NCI-H1930 (cell line): ENCODE measurements at places on chromosomes 4 and X.

- no peak for DNase-seq
These were observed 10.6 kb downstream of the CDKL5 start for GRCh38 chrX:18436017-18436416.

GRCh38 chrX:11352296-11352741 is 59.1 kb downstream of the AMELX start:
- no peak for DNase-seq

GRCh38 chrX:32170481-32170880 is 1040.9 kb downstream of the DMD start:
- DNase-seq = no peak

DNA sequence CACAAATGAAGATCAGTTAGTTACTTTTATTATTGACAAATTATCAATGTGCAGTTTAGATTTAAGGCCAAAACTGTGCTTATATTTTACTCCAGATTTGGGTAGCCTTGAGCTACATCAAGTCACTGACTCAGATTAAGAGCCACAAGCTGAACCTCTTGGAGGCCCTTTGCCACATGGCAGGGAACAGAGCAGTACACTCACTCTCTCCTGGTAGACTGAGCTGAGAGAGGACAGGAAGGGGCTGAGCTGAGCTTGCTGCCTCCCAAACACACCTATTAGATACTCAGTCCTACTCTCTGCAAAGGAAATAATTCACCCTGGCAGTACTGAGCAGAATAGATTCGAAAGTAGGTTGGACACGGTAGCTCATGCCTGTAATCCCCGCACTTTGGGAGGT is 7.8 kb downstream of the STAP1 start:
- no peak for DNase-seq

- no peak for DNase-seq
These were observed 99.1 kb downstream of the ARHGAP10 start for GRCh38 chr4:147830987-147831386.

- DNase-seq = no peak
These were observed 253.9 kb downstream of the ANK2 start for GRCh38 chr4:113303315-113303714.

- no peak for DNase-seq
These were observed 132.0 kb upstream of the RAI2 start for GRCh38 chrX:17993062-17993461.

DNA sequence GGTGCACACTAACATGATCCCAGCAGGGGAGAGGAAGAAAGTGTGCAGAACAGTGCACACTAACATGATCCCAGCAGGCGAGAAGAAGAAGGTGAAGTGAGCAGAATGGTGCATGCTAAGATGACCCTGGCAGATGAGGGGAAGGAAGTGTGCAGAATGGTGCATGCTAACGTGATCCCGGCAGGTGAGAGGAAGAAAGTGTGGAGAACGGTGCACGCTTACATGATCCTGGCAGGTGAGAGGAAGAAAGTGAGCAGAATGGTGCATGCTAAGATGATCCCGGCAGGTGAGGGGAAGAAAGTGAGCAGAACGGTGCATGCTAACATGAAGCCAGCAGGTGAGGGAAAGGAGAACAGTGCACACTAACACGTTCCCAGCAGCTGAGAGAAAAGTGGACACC is 83.7 kb downstream of the ACOX3 start:
- no peak for DNase-seq

DNA sequence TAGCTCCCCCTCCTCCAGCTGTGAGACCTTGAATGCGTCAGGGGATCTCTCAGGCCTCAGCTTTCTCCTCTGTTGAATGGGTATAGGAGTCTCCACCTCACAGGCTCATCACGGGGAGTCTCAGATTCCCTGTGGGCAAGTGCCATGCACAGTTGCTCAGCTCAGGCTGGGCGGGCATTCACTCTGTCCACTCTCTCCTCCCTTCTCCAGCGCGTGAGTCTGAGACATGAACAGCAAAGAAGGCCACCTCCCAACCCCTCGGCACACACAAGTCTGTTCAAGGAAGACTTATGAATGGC is 60.0 kb downstream of the HTRA3 start:
- DNase-seq = no peak

GRCh38 chrX:74421036-74421739 is at the start of gene SLC16A2:
TSS of gene SLC16A2 (plus strand) at chrX:74421493. CDS start at chrX:74421638, 145 bp downstream.
- no peak for DNase-seq

DNA sequence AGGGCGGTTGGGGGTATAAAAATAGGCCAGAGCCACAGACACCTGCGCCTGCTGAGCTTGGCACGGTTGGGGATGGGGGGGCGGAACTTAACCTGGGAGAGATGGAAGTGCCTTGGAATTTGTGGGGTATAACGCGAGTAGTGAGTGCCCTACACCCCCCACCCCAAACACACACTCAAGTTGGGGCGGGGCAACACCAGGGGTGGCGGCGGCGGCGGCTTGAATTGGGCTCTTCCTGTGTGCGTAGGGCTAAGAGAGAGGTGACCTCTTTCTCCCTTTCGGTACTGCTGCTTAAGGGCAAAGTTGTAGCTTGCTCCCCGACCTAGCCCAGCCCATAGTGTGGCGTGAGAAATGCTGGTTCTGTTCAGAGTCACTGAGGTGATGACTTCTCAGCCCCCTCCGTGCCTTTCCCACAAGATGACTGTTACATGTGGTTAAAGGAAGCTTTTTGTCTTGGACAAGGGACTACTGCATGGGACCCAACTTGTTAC is 839 bp downstream of the STK26 start:
- DNase-seq = peak; percentile 6

GRCh38 chr4:38160487-38161207 is 200.4 kb downstream of the PTTG2 start:
- DNase-seq = no peak

GRCh38 chr4:87041141-87041540 is 106.3 kb downstream of the AFF1 start:
- DNase-seq = no peak

DNA sequence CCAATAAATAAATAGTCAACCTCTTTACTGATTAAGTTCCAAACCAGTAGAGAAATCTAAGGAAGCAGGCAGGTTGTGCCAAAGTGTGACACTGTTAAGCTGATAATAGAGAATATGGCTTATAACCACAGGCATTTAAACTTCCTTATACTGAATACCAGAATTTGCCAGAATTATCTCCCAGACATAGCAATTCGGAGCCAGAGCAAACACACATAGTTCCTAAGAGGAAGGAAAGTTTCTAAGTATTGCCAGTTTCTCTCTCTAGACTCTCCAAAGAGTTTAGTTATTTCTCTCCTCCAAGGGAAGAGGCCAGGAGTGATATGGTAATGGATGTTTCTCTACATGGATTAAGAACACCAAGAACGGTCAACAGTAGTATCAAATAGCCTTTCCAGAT is 191.7 kb upstream of the CPEB2 start:
- DNase-seq = no peak

DNA sequence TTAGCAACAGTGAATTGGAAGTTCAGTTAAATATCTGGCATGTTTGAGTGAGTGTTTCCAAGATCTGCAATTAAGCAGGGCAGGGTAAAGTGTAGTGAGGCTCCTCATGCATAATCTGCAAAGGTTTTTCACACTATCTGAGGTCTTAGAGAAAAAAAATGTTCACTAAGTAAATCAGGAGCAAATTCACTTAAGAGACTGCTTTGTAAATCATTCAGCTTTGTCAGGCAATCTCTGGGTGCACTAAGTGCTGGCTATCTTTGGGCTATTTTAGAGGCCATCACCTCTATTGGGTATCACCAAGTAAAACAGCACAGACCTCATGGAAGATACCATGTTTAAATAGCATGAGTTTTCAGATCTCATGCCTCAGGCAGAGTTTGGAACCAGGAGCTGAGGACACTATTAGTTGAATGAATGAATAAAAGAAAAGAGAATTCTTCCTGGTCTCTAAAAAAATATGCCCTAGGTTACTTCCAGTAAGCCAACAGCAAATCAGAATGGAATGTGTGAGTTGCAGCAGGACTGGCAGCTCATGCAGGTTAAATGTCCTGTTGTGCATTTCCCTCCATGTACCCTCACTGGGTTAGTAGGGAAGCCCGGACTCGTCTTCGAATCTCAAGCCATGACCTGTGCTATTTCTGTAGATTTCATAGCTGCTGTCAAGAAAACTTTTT is 195.3 kb downstream of the KCNIP4 start:
- DNase-seq = no peak

- no peak for DNase-seq
These were observed 838 bp upstream of the ABCG2 start for GRCh38 chr4:88159229-88159725.

GRCh38 chr4:123956204-123956603 is 559.6 kb downstream of the SPRY1 start:
- no peak for DNase-seq

DNA sequence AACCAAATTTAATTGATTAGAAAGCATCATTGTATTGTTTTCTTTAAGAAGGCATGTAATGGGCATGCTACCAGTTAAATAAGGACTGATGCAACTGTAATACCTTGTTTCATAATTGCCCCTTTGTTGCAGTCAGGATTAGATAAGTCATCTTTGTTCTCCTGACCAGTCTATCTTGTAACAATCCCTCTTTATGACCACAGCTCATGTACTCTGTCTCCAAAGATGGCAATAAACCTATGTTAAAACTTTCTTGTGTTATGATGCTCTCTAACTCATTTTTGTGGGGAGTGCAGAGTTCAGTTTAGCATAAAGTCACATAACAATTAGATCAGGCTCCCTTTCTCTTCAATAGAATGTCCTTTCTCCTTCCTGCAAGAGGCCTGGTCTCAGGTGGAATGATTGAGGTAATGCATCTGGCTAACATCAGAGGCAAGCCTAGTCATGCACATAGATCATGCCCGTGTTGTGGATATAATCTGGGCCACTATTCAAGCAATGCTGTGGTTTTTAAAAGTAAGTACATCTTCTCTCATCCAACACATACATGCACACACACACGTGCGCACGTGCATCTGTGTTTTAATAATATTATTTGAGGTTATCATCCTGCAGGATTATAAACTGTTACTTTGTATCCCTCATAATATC is 45.6 kb downstream of the TMEM154 start:
- DNase-seq = no peak

DNA sequence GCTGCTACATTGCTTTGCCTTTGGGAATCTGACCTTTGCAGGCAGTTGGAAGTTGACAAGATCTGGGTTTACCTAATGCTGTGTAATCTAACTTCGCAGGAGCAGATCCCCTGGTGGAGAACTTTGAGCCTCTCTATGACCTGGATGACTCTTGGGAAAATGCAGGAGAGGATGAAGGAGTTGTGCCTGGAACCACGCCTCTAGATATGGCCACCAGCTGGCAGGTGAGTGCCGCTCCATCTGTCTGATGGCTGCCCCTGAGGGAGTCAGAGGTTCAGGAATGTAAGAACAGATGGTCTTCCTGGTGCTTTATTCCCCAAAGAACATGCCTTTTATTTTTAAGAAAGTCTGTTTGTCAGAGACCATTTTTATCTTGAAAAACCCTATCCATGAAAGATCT is 109.3 kb downstream of the NFKB1 start:
- DNase-seq = no peak

GRCh38 chr4:156765277-156765676 is 206.3 kb downstream of the PDGFC start:
- no peak for DNase-seq

DNA sequence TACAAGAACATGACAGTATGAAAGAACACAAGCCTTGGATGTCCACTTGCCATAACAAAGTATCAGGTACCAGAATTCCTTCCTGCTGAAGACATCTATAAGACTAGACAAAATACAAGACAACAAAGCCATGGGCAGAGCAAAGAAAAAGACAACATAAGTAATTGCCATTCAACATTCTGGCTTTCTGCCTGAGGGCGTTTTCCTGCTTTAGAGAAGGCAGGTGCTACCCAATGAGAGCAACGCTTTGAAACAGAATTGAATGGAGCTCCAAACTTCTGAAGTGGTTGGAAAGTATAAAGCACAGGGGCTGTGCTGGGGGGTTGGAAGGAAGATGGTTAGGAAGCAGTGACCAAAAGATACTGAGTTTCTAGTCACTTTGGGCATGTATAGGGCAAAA is 30.1 kb downstream of the PDE5A start:
- DNase-seq = no peak

GRCh38 chrX:68830419-68831404 is 1.9 kb downstream of the EFNB1 start:
- DNase-seq = no peak

DNA sequence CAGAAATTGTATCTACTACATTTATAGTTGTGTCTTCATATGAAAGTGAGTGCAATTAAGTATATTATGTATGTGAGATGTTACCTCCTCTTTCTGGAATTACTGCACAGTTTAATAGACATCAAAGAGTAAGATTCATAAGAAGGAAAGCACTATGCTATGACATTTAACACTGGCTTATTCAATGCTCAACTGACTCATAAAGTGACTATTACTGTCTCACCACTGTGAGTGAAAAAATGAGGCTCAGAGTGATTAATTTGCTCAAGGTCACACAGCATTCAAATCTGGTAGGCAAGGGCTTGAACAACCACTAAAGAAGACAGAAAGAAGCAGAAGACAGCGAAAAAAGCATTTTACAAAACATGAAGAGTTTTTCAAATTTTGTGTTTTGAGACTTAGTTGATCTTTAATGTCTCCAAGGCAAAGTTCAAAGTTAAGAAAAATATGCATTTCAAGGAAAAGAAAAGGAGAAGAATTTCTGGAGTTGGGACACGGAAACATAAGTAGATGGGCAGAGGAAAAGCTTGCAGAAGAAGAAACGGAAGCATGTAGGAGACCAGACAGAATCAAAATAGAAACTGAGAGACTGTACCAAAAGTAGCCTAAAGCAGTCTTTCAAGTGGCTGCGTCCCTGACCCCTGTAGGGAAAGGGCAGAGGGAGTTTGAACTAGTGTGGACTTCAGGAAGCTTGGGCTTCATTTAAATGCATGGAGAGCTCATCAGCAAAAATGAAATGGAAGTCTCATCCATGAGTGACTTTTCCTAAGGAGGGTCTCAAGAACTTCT is 66.3 kb downstream of the KCNIP4 start:
- no peak for DNase-seq

GRCh38 chrX:378443-378842 is 8.3 kb downstream of the PPP2R3B start:
- DNase-seq = no peak

DNA sequence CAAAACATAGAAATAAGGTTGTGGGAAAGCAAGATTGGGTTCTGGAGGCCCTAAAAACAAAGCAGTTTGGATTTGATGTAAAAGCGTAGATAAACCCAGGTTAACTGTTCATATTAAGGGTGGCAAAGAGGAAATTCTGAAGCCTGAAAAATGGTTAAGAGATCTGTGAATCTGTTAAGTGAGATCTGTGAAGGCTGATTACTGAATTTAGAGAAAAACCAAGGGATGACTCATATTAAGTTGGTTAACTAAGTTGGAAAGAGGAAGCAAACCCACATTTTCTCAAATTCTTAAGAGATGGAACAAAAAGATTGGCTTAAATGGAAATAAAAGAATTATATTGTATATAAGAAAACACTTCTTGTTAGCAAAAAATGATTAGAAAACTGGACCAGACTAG is 22.8 kb downstream of the GPAT3 start:
- DNase-seq = no peak
